ENCODE measurements at places on chromosomes 3 and 15. TPM values are rescaled to one million over a fixed set of nuclear protein-coding genes. Genes with fewer than 3 reads are reported as not detected.

DNA sequence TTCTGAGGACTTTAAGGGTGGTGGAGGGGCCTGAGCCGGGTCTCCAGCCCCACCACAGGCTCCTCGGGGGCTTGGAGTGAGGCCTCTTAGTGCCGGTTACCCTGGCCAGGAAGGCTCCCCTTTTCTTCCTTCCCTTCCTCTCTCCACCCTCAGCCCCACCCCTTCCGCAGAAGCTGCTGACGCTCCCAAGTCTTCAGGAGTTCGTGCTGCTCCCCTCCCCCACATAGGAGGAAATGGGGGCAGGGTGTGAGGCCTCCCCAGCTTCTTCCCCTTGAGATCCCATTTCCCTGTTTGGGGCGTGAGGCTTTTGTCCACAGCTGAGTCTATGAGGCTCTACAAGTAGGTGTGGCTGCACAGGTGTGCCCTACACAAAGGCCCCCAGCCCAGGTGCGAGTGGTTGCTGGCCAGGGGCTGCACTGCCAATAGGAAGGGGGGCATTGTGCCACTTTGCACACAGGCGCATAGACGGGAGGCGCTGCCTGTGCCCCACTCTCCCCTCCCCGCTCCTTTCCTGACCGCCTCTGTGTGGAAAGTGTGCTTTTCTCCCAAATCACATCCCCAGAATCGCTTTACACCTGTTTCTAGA is 915 bp upstream of the CALML4 start:
- peaks cover 7% of the 10 kb centered on the region for H3K36me3 ChIP-seq
- DNase-seq, result no peak
- no peak overlapping the region for H3K27ac ChIP-seq
- peaks cover 24% of the 10 kb centered on the region for H3K4me1 ChIP-seq
- no peak overlapping the region for H3K4me3 ChIP-seq

DNA sequence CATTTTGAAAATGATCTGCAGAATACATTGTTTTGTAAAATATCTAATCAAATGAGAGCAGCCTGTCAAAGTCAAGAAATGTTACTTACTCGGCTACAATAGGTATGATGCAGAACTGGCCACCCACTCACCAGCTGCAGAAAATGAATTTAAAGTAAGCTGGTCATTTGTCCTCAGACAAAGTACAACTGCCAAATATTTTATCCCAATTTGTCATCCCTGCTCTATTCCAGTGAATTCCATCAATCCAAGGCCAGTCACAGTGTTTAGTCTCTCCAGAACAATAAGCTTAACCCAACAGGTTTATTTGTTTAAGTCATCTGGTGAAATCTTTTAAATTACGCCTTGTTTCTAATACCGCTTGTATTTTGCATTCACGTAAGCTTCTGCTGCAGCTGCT is 46.6 kb upstream of the TCF12 start:
- H3K4me1 ChIP-seq, result no peaks in the 10 kb centered on the region
- no peaks in the 10 kb centered on the region for H3K27me3 ChIP-seq
- H3K4me3 ChIP-seq, result no peak overlapping the region
- no peaks in the 10 kb centered on the region for H3K36me3 ChIP-seq
- no peak overlapping the region for H3K27ac ChIP-seq
- no peak for DNase-seq

MCF2L2 gene
- total RNA-seq, result 1.9 TPM

FANCD2OS gene
- total RNA-seq, result not detected

HYAL3 gene
- 4.5 TPM for total RNA-seq

- no peak for DNase-seq
- H3K4me1 ChIP-seq, result no peaks in the 10 kb centered on the region
- no peak overlapping the region for H3K27ac ChIP-seq
- peaks cover 12% of the 10 kb centered on the region for H3K27me3 ChIP-seq
- no peak overlapping the region for H3K4me3 ChIP-seq
- no peaks in the 10 kb centered on the region for H3K36me3 ChIP-seq
These were observed 70.1 kb upstream of the GLCE start for GRCh38 chr15:69090197-69090948.

DNA sequence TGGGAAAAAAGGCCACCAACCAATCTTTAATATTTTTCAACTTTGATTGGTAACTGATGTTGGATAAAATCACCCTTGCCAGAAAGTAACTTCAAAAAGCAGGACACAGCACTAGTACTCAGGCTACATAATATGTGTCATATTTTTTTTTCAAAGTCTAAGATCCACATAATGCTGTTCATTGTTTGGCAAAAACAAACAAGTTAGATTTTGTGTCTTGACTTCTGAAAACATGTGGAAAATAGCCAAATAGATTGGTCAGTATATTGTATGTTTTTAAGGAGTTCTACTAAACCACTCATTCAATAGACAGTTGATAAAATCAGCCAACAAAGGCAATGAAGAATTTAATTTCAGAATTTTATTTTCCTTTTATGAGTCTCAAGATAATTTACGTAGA is 111.7 kb upstream of the CCDC54 start:
- no peak overlapping the region for H3K4me3 ChIP-seq
- H3K36me3 ChIP-seq, result no peaks in the 10 kb centered on the region
- H3K27ac ChIP-seq, result no peak overlapping the region
- peaks cover 5% of the 10 kb centered on the region for H3K4me1 ChIP-seq
- no peak for DNase-seq

CADPS gene
- total RNA-seq, result not detected

DNAH12 gene
- total RNA-seq, result not detected

CGNL1 gene
- not detected for total RNA-seq

DNA sequence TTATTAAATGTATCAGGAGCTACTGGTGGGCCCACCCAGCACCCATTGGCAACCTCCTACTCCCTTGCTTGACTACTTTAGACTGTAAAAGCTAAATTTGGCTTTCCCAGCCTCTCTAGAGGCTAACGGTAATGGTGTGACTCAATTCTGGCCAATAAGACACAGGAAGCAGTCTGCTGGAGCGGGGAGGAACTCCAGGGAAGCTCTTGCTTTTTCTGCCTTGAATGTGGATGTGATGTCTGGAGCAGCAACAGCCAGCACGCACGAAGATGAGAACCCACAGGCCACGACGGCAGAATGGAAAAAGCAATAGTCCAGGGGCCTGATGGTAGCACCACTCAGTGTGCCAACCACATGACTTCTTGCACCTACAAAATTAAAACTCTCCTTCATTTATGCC is 39.9 kb downstream of the RAB6B start:
- no peak overlapping the region for H3K4me3 ChIP-seq
- peaks cover 3% of the 10 kb centered on the region for H3K27me3 ChIP-seq
- H3K36me3 ChIP-seq, result no peaks in the 10 kb centered on the region
- peaks cover 14% of the 10 kb centered on the region for H3K4me1 ChIP-seq
- DNase-seq, result no peak

- no peaks in the 10 kb centered on the region for H3K27me3 ChIP-seq
- no peak for DNase-seq
- peaks cover 2% of the 10 kb centered on the region for H3K4me1 ChIP-seq
- no peak overlapping the region for H3K27ac ChIP-seq
These were observed 15.6 kb downstream of the SEMA3F start for GRCh38 chr3:50170689-50171088.

DNA sequence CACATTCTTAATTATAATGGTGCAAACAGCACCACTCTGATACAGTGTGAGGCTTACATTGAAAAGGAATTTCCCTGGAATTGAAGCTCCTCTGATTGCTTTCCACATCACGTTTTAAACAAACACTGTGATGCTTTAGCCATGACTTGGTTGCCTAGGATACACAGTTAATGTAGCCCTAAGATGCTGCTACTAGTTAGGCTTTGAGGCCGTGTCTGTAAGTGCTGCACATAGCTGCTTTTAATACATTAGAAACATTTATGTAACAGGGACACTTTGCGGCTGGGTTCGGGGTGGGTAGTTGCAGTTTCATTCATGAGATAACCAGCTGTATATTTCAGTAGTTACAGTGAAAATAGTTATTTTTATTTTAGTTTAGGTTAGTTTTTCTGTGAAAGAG is 334.7 kb downstream of the NLGN1 start:
- H3K27me3 ChIP-seq, result no peaks in the 10 kb centered on the region
- no peak for DNase-seq
- H3K4me3 ChIP-seq, result no peak overlapping the region
- no peaks in the 10 kb centered on the region for H3K4me1 ChIP-seq

- H3K4me3 ChIP-seq, result no peak overlapping the region
- peaks cover 2% of the 10 kb centered on the region for H3K27me3 ChIP-seq
- no peak overlapping the region for H3K27ac ChIP-seq
- H3K4me1 ChIP-seq, result no peaks in the 10 kb centered on the region
- peak; percentile 10 for DNase-seq
These were observed 55.0 kb upstream of the SOX14 start for GRCh38 chr3:137709011-137709601.

GRCh38 chr3:45792036-45792435 is 4.3 kb downstream of the SLC6A20 start:
- H3K4me1 ChIP-seq, result peaks cover 4% of the 10 kb centered on the region
- peaks cover 32% of the 10 kb centered on the region for H3K27me3 ChIP-seq
- no peak overlapping the region for H3K4me3 ChIP-seq
- no peaks in the 10 kb centered on the region for H3K36me3 ChIP-seq
- no peak for DNase-seq

LRRIQ4 gene
- 0.12 TPM for total RNA-seq

DNA sequence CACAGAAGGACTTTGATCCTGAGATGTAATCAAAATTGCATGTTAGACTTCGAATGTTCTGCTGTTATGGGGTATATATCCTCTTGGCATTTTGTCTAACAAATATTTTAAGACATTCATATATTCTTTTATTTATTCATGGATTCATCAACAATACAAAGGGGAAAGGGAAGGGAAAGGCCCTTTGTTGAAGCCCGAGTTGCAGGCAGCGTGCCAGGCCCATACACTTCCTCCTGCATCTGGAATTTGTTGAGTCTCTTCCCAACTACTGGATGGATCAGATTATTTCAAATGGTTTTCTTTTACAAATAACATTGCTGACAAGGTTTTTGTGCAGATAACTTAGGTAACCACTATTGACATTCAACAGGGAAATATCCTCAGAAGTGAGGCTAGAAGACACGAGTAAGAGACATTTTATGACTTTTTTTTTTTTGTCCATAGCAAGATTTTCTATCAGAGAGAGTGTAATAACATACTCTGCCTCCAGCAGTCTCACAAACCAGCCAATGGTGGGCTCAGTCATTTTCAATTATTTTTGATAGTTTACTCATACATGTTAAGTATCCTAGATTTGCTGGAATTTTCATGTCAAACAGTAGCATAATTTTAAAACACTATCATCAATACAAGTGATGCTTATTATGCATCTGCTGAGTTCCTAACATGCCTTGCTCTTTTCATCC is 94.3 kb downstream of the RPL39L start:
- peak overlapping the region; percentile 73 for H3K27ac ChIP-seq
- H3K4me1 ChIP-seq, result peaks cover 90% of the 10 kb centered on the region
- no peaks in the 10 kb centered on the region for H3K27me3 ChIP-seq
- no peak overlapping the region for H3K4me3 ChIP-seq

DNA sequence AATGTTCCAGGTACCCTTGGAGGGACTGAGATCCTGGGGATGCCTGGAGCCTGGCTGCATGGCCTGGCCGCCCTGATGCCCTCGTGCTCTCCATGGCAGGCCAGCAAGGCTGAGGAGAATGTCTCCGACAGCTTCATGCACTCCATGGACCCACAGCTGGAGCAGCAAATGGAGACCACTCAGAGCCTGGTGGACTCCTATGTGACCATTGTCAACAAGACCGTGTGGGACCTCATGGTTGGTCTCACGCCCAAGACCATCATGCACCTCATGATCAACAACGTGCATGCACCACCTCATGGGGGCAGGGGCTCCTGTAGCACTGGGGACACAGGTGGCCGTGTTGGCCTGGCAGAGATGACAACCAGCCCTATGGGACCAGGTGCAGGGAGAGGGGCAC is 19.7 kb downstream of the GOLGA6A start:
- peaks cover 6% of the 10 kb centered on the region for H3K4me1 ChIP-seq
- no peaks in the 10 kb centered on the region for H3K36me3 ChIP-seq
- no peak for DNase-seq
- H3K27ac ChIP-seq, result no peak overlapping the region
- H3K4me3 ChIP-seq, result no peak overlapping the region

DNA sequence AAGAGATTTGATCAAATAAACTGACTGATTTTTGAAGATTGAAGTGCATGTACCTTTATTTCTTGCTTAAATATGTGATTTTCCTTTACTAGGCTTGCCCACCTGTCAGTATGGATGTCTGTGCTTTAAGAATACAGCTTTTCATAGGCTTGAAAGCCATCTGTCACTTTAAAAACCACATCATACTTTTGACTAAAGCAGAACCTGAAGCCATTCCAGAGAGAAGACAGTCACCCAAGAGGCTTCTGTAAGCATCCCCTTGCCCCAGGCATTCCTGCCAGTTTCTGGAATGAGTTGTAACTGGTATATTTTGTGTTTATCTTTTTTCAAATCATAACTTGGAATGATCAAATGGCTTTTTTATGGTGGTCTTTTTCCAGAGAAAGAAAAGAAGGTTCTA is 24.0 kb downstream of the HPS3 start:
- H3K4me3 ChIP-seq, result no peak overlapping the region
- no peaks in the 10 kb centered on the region for H3K27me3 ChIP-seq
- peaks cover 9% of the 10 kb centered on the region for H3K36me3 ChIP-seq
- DNase-seq, result no peak

PIF1 gene
- 30.0 TPM for total RNA-seq

CHDH gene
- total RNA-seq, result 0.55 TPM

GRCh38 chr3:134057006-134057653 is 27.4 kb upstream of the SLCO2A1 start:
- H3K4me3 ChIP-seq, result no peak overlapping the region
- H3K27me3 ChIP-seq, result peaks cover 2% of the 10 kb centered on the region
- H3K4me1 ChIP-seq, result no peaks in the 10 kb centered on the region
- no peak overlapping the region for H3K27ac ChIP-seq

- no peaks in the 10 kb centered on the region for H3K36me3 ChIP-seq
- H3K27ac ChIP-seq, result no peak overlapping the region
- peaks cover 20% of the 10 kb centered on the region for H3K27me3 ChIP-seq
- H3K4me3 ChIP-seq, result no peak overlapping the region
- no peaks in the 10 kb centered on the region for H3K4me1 ChIP-seq
These were observed 9.7 kb downstream of the COL8A1 start for GRCh38 chr3:99648101-99648500.

SKOR1 gene
- 0.16 TPM for total RNA-seq

DNA sequence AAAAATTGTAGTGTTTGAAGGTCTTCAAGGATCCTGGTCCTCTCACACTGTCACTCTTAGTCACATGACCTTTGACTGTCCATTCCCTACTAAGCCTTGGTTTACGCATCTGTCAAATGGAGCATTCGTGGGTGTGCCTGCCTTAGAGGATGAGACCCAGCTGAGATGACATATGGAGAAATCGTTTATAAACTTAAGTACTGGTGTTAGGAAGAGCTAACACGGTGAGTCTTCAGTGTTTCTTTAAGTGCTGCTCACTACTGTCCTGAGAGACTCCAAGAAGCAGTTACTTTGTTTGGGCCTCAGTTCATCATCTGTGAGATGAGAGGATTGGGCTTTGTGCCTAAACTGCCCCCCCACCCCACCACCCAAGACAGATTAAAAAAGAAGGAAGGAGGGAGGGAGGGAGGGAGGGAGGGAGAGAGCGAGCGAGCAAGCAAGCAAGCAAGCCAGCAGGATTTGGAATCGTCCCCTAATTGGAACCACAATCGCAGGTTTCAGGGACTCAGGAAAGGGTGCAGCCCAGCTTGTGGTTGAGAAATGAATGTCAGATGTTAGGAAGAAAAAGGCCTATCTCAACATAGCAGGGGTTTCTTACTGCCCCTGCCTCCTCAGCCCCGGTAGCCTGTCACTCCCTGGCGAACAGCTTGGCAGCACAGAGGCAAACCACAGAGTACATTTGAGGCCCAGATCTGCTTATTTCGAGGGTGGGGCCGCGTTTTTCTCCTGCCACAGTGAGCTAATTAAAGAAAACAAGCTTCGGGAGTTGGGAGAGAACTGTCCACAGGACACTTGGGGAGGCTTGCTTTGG is 32.7 kb downstream of the SMAD3 start:
- H3K4me1 ChIP-seq, result peaks cover 63% of the 10 kb centered on the region
- DNase-seq, result peak; percentile 66
- H3K27ac ChIP-seq, result peak overlapping the region; percentile 95
- H3K27me3 ChIP-seq, result no peaks in the 10 kb centered on the region
- peaks cover 29% of the 10 kb centered on the region for H3K36me3 ChIP-seq

RAB6B gene
- total RNA-seq, result 0.23 TPM
